ENCODE measurements at places on chromosomes 11 and 22.
A peak's percentile ranks its signal among the peaks of the same experiment; 100 is the strongest.

GRCh38 chr11:47916361-47916841 is 64.0 kb upstream of the PTPRJ start:
- DNase-seq = no peak

DNA sequence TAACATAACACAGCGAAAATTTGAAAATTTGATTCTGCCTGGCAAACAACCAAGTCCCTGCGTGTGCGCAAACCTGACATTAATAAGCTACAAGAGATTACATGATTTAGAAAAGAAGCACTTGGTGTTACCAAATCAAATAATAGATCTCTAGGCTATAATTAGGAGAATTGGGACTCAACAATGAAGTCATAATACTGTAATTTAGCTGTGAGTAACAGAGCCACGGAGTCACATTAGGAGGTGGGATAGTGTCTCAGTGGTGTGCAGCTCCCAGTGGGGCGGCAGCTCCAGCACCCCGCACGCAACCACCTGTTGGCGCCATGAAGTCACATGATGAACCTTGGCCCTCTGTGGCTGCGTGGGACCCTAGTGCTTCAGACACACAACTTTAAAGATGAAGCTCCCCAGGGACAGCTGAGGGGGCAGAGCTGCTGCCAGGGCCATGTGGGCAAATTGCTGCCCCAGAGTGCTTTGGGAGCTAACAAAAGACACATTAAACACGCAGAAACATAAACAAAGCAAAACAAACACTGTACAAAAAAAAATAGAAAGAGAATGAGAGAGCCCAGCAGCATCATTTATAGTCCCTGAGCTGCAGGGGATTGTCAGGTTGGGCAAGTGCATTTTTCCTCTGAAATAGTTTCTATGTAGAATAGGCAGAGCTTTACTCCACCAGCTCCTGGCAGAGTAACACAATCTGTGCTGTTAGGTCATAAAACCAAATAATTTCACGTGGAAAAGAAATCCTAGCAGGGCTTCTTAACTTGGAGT is 605.6 kb downstream of the SOX6 start:
- no peak for DNase-seq

DNA sequence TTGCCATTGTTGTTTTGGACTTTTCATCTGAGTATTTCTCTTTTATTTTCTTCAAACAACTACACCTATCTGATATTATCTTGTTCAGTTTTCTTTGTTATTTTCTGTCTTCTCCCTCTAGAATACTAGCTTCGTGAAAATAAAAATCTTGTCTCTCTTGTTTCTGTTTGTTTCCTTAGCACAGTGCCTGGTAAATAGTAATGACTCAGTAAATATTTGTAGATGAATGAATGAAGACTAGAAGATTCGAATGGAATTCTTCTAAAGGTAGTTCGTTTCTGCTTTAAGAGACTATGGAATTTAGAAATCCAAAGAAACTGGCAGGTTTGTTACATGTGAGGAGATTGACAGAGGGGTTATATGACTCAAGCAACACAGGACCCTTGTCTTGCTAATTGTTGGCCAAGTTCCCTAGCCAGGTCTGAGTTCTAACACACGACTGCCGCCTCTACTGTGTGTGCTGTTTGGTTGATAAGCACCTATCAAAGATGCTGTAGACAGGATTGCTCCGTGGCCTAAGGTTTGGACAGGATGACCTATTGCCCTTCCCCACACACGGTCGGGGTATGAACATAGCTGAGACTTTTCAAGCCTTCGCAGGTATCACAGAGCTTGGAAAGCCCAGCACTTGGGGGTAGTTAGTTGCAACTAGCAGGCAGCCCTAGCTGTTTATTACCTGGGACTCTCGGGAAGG is 831 bp upstream of the TMEM135 start:
- no peak for DNase-seq

DNA sequence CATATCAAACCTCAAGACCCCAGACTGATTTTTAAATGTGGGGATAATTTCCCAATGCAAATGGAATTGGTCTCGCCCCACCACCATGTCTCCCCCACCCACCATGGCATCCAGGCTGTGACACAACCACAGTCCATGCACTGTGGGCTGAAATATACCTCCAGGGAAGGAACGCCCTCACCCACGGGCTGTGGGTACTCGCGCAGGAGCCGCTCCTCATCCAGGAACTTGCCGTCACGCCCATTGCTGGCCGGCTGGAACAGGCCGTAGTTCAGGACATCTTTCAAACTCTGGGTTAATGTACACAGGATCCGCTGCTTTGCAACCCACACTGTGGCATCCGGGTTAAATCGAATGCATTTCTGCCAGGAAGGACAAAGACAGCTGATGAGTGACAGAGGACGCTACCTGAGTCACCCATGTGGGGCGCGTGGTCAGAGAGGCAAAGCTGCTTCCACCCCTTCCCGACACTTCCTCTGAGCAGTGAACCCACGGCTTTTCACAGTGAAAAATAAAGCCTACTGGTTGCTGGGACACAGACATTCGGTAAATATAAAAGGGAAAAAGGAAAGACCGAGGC is 133.6 kb downstream of the SHANK2 start:
- DNase-seq = no peak

- DNase-seq = no peak
Observed at GRCh38 chr11:33266393-33267215, 9.4 kb downstream of the HIPK3 start.

DNA sequence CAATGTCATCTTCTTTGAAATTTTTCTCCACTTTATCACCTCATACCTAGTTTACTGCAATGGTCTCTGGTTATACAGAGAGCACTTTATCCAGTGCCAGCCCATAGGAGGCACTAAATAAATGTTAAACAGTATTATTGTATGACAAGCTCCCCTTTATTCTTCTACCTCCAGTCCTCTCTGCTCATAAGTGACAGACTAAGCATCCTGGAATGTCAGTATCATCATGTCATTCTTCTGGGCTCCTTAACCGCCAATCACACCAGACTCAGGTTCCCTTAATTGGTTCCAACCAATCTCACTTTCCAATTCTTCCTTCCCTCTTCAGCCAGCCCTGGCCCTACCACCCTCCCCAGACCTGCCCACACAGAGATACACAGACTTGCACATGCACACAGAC is 93.1 kb downstream of the RPL27A start:
- DNase-seq = no peak

GRCh38 chr11:121029813-121030445 is 6.0 kb downstream of the TBCEL start:
- no peak for DNase-seq

GRCh38 chr11:61342207-61342803 is 9.3 kb downstream of the TKFC start:
- no peak for DNase-seq

GRCh38 chr22:42680648-42681047 is 31.5 kb upstream of the CYB5R3 start:
- peak; percentile 92 for DNase-seq

- no peak for DNase-seq
Observed at GRCh38 chr11:41861838-41862237, 402.4 kb upstream of the LRRC4C start.

GRCh38 chr22:35008213-35008612 is 57.7 kb upstream of the ISX start:
- DNase-seq = no peak

DNA sequence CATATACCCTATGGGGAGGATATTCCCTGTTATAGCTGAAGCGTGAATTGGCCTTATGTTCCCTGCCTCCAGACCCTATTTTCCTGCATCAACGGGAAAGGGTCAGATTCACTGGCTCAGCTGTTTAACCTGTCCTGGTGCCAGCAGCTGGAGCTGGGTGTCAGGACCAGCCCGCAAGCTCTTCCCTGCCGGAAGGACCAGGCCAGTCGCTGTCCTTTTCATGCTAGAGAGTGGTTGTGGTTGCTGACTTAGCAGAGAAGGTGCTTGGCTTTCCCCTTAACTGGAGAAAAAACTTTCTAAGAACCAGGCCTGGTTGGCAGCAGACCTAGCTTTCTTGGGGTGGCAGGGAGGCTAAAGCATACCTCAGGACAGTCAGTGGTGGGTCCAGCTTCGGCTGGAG is 5.2 kb upstream of the SREBF2 start:
- no peak for DNase-seq

- no peak for DNase-seq
Observed at GRCh38 chr11:117839380-117839881, 14.9 kb upstream of the FXYD2 start.

DNA sequence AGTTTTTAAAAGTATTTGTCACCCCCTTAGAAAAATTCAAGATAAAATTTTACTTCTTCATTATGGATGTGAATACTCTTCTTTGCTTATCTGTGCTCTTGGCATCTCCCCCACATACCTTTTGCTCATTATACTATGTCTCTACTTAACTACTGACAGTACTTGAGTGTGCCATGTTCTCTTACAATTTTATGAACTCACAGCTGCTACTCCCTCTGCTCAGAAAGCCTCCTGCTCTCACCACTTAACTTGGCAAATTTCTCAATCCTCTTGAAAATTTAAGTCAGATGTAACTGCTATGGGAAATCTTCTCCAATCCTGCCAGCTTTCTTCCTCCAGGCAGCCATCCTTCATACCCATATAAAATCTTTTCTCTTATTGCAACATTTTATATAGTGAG is 163.4 kb downstream of the CNTN5 start:
- DNase-seq = no peak

GRCh38 chr22:31628362-31628761 is 33.7 kb downstream of the PISD start:
- no peak for DNase-seq

- no peak for DNase-seq
Observed at GRCh38 chr22:49143812-49144211, 683.9 kb downstream of the BRD1 start.

DNA sequence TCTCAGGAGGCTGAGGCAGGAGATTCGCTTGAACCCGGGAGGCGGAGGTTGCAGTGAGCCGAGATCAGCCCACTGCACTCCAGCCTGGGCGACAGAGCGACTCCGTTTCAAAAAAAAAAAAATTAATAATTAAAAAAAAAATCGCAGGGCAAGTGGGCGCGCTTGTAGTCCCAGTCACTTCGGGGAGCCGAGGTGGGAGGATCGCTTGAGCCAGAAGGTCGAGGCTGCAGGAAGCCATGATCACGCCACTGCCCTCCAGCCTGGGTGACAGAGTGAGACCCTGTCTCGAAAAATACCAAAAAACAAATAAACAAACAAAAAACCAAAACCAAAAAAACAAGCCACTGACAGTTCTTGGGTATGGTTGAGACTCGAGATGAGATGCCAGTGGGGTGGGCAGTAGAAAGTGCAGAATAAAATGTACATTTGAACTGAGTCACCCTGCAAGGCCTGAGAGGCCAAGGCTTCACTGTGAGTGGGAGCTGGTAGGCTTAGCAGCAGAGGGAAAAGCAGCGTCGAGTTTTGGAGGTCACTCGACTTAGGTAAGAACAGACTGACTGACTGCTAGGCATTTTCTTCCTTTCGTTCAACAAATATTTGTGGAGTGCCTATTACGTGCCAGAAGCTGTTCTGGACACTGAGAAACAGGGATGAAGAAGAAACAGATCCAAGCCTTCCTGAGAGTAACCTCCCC is 635 bp upstream of the LDHA start:
- DNase-seq = no peak

DNA sequence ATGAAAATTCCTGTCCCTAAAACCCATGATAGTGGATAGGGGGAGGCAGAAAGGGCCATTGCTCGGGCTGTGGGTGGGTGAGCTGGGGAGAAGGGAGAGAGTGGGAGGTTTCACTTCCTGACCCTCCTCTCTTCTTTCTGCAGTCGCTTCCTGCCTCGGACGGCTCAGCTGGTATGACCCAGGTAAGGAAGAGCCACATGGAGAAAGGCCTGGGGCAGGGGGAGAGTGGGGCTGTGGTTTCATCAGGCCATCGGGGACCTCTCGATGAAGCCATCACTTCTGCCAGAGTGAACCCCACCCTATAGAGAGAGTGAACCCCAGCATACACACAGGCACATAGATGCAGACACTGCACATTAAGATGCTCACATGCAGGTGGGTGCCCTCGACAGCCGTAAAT is 12.6 kb downstream of the CD5 start:
- DNase-seq = no peak

DNA sequence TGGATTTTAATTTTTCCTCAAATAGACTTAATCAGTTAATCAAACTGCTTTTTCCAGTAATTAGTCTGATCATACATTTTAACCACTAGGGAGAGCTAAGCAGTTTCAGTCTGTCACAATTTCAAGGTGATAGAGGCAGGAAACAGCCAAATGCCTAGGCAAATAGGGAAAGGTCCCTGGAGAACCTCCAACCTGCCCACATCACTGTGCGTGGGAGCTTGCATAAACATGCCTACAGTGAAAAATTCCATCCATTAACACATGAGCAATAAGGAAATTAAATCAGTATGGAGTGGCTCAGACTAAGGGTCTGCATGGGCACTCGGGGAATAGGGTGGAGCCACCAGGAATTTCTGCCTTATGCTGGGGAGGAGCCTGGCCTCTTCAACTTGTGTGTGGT is 74.6 kb downstream of the AASDHPPT start:
- DNase-seq = no peak

GRCh38 chr11:62885137-62885750 is 4.5 kb downstream of the SLC3A2 start:
- DNase-seq = no peak

DNA sequence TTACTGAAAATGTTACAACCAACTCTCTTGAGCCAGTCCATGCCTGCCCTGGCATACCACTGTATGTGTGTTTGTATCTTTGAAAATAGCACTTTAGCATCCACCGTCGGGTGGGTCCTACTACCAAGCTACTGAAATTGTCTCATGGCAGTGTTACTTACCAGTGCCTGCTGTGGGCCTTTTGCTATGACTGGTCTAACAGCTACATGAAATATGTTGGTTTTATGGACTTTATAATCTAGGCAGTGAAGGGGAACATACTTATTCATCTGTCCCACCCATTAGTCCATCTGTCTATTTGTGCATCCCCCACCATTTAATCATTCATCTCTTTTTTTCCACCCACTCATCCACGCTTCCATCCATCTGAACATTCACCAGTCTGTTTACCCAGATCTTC is 106.0 kb downstream of the NAV2 start:
- DNase-seq = no peak

GRCh38 chr22:38035530-38035885 is 21.7 kb upstream of the PICK1 start:
- no peak for DNase-seq

DNA sequence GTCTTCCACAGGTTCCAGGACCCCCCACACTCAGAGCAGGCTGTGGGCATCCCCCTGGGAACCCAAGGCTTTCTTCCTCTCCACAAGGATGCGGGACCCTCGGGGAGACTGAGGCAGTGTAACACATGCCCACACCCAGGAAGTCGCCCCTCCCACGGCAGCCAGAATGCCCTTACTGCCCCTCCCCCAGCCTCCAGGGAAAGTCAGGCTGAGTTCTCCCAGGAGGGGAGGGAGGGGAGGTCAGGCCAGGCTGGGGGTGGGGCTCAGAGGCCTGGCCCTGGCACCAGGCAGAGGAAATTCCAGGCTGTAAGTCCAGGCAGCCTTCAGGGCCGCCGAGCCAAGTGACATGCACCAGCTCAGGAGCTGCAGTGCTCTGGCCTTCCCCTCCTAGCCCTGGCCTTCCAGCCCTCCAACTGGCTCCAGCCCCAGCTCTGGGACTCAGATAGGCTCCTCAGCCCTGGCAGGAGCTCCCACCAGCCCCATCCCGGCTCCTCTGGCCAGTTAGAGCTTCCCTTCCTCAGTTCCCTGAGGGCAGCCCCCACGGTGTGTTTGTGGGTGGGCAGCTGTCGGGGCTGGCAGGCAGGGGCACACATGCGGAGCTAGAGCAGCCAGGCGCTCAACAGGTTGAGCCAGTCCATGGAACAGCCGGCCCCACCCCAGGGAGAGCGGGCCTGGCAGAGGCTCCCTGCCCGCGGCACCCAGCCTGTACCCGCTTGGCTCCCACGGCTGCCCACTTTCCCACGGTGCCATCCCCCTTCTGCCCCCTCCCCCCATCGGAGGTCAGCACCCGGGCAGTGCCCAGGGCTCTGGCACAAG is 3.6 kb downstream of the BCL9L start:
- DNase-seq = no peak
